ENCODE measurements at places on chromosomes 5 and 9.

DNA sequence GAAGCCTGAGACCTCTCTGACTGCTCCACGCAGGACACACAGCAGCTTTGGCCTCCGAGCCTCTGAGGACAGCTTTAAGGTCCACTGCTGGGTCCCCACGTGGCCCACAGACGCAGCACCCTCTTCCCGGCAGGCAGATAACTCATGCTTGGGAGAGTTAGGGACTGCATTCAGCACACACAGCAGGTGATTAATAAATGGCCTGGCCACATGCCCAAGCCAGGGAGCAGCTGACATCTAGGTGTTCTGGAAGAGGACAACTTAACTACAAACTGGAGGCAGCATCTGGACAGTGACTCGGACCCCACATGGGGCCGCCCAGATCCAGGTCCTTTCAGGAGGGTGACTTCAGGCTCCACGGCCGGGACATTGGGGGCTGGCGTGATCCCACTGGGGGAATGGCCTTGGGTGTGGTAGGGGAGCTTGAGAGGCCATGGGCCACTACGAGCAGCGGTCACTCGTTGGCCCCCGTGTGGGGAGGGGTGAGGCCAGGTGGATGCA is 11.3 kb downstream of the NINJ1 start:
- no peak for DNase-seq

DNA sequence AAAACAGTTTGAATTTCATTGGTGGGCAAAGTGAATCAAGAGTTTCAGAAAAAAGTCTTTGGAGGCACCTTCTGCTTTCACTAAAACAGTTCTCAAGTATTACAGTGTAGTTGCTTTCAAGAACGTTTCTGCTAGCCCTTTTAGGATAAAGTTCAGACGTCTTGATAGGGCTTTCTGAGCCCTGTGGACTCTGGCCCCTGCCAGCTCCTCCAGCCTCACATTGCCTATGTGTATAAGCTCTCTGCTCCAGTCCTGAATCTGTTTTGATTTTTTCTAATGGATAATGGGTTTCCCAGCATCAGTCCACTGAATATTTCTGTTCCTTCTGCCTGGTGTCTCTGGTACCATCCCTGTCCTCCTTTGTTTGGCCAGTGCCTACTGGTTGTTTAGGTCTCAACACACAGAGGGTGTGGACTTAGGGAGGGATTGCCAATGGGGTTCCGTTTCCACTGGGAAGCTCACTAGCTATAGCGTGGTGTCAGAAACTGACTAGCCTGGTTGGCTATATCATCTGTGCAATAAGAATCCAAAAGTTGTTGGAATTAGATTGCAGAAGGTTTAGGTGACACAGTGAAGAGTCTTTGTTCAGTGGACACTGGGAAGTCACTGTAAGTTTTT is 26.4 kb downstream of the ARHGAP26 start:
- no peak for DNase-seq

DNA sequence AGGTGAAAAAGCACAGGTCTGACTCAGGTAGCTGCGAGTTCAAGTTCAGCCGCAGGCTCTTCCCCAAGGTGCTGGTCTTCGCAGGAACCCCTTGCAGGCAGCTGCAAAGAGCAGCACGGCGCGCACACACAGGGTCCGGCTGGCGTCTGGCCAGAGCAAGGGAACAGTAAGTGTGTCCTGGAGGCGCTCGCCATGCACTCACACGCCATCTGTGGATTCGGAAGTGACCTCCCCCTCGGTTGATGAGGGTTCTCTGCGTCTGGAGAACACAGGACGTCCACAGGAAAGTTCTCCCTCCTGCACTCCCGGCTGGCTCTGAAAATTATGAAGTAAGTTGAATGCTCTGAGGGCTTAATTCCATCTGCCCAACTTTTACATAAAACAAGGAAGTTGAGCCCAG is 14.0 kb upstream of the EGFL7 start:
- DNase-seq, result no peak

DNA sequence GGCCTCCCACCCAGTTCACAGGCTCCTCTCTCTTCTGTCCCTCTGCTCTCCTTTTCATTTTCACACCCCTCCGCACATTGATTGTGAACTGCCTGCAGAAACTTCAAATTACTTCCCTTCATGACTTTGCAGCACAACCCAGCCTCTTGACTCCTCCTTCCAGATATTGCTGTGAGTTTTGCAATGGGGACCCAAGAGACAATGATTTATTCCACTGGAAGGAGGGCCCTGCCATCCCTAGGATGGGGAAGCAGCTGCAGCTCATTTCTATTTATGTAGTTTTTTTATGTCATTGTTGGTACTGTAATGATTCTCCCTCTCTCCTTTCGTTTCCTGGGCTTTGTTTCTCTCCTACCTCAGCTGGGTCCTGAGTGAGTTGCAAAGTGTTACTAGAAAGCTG is 364.9 kb downstream of the ICE1 start:
- no peak for DNase-seq

DNA sequence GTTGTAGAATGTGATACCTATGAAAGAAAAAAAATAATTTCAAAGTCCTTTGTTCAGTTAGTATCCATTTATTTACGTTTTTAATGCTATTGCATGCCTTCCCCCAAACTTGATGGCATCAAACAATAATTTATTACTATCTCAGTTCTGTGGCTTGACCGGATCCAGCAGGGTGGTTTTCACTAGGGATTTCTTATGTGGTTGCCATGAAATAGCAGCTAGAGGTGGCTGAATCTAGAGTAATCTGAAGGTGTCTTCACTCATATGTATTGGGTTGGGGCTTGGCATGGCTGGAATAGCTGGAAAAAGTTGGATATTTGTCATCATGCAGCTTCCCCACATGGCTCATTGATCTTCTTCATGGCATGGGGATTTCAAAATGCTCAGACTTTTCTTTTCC is 619.3 kb upstream of the ZNF608 start:
- no peak for DNase-seq

DNA sequence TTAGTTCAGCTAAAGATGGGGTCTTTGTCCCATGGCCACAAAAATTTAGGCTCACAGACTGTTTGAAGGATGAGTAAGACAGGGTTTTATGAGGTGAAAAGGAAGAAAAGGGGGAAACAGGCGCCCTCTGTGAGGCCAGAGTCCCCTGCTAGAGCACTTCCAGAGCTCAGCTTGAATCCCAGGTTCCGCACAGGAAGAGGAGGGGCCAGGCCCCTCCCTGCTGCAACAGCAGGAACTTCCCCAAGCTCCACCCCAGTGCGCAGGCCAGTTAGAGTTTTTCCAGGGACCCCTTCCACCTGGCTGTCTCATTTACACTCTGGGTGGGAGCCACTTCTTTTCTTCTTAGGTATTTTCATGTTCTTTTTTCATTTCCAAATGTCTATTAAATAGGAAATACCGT is 480.8 kb downstream of the PSAT1 start:
- no peak for DNase-seq

- DNase-seq, result no peak
Observed at GRCh38 chr9:110579034-110579861, at the start of gene SVEP1. Gene SVEP1, minus strand, starts transcription at chr9:110579741. Its CDS starts 198 bp downstream, at chr9:110579543.

DNA sequence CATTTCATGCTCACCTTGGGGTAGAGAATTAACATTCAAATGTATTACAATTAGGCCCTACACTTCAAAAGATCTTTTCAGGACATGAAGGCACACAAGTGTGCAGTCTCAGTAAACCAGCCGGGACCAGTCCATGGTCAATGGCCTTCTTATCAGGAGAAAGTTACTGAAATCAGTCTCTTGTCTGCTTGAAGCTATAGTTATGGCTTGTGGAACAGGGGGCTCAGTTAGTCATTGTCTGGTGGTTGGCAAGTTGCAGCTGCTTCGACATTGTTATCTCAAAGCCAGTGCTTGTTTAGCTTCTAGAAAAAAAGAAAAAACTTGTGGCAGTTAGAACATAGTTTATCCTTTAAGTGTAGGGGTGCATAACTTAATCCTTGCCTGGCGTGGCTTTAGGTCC is 213.1 kb upstream of the ACO1 start:
- no peak for DNase-seq

DNA sequence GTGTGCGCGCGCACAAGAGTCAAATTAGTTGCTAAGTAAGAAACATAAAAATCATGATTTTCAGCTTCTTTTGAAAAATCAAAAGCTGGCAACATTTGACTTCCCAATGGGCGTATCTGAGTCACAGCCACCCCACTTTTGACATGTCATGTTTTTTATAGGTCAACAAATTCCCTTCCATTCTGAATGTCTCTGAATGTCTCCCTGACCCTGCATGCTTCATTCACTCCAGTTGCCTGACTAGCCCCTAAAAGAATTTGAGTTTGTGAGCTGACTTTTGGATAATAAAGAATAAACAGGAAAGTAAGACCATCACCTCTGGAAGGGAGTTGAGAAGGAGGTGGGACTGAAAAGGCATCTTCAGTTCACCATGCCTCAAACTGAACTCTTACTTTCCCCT is 20.2 kb upstream of the GLIS3 start:
- no peak for DNase-seq

GRCh38 chr5:127313379-127313778 is 22.8 kb downstream of the MEGF10 start:
- DNase-seq, result no peak

GRCh38 chr9:107782381-107782780 is 292.8 kb upstream of the KLF4 start:
- DNase-seq, result no peak

DNA sequence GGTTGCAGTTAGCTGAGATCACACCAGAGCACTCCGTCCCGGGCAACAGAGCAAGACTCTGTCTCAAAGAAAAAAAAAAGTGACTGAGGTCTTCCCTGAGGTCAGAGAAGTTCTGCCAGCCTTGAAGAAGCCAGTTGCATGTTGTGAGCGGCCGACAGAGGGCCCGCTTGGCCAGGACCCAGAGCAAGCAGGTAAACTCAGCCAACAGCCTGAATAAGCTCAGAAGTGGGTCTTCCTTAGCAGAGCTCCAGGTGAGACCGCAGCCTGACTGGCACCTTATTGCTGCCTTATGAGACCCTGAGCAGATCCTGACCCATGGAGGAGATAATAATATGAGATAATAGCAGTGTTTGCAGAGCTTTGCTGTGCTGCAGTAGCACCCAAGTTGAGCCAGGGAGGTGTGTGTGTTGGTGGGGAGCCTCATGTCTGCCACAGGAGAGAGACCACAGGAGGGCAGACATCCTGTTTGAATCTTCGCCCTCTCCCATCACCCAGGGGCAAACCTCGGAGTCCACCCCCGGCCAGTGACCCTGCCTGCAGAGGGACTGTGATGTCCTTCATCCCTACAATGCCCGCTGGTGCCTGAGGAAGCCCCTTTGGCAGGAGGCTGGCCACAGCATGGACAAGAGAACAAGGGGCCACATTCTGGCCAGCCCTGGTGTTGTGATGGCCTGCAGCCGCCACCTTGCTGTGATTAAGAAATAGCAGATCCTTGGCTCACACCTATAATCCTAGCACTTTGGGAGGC is 10.8 kb upstream of the BARX1 start:
- DNase-seq, result no peak

DNA sequence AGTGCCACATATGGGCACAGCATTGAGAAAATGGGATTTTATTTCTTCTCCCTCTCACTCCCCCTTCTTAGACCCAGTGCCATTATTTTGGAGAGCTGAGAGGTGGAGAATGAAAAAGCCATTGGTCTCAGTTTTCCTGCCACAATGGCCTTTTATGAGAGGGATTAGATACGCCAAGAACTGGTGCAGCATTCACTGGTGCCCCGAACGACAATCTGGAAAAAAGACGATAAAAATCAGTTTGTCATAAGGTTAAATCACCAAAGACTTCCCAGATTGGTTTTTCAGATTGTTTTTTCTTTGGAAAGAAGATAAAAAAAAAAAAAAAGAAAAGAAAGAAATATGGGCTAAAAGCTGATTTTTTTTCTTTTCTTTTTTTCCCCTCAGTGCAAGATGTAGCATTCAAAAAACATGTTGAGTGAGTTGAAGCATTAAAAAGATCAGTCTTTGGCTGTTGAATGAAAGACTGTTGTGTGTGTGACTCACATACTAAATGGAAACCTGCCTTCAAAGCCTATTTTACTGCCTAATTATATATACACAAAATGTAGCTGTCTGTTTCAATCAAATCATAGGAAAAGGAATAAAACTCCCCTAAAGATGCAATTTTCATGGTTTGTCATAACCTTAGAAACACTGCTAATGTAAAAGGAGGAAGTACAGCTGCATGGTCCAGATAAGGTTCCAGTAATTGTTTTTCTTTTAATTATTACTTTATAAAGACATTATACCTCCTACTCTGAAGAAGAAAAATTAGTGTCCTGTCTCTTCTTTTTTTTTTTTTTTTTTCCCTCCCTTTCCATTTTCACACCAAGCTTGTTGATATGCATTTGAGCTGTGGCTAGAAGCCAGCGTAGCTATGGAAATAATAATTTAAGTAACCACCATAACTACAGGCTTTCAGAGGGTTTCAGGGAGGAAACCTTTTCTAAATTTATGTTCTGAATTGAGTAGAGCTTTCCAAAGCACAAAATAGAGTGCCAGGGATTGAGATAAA is 27.2 kb upstream of the ZNF608 start:
- no peak for DNase-seq

GRCh38 chr9:20564650-20565049 is 57.6 kb downstream of the MLLT3 start:
- DNase-seq, result no peak

DNA sequence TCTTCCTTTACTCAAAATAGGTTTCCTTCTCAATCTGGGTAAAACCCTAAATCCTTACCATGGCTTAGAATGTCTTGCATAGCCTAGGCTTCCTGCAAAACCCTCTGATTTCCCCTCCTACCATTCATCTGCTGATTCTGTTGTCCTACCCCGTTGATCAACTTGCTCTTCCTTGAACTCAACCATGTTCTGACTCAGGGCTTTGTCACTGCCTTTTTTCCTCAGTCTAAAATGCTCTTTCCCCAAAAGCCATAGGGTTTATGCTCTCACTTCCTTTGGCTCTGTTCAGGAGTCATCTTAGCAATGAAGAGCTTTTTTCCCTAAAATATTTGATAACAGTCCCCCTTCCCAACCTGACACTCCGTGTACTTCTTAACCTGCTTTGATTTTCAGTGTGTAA is 79.4 kb upstream of the IZUMO3 start:
- no peak for DNase-seq

- DNase-seq, result no peak
Observed at GRCh38 chr9:30196941-30197340, 2187.5 kb upstream of the ACO1 start.

- no peak for DNase-seq
Observed at GRCh38 chr9:129785866-129786265, 17.1 kb upstream of the TOR1B start.

GRCh38 chr9:13726746-13727145 is 447.3 kb upstream of the MPDZ start:
- no peak for DNase-seq

GRCh38 chr9:126222835-126223431 is 103.7 kb upstream of the MVB12B start:
- DNase-seq, result no peak

- DNase-seq, result no peak
Observed at GRCh38 chr5:152527358-152528052, 122.4 kb upstream of the NMUR2 start.

GRCh38 chr5:64149268-64149667 is 16.4 kb upstream of the RNF180 start:
- DNase-seq, result no peak

GRCh38 chr9:121598965-121599871 is 52.2 kb upstream of the DAB2IP start:
- DNase-seq, result peak; percentile 71

DNA sequence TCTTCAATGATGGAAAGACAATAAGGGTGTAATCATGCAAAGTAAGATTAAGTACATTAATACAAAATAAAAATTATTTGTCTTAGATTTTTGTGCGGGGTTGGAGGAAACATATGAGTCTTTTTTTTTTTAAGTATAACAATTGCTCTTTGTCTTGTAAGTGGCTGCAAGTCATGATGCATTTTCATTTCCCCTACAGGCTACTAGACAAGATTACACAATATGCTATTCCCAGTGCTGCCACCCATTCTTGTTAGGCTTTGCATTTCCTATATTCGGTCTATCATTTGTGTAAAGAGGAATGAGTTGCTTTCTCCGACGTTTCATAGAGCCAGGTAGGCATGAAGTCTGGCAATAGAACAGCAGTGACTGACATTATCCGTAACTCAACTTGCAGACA is 294.2 kb upstream of the CYLC2 start:
- DNase-seq, result no peak
